HCT116 (cell line): ENCODE measurements at places on chromosomes 4 and X.

DNA sequence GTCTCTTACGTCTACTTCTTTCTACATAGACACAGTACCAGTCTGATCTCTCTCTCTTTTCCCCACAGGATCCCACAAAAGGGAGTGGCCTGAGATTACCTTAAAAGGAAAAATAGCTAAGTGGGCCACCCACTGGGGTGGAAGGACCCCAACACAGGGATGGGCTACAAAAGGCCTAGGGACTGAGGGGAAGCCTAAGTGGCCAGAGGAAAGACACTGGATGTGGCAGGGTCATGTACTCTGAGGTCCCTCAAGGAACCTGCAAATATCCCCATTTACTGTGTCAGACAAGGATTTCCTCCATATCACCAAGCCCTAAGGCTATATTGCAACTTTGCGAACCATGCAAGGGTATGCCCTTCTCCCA, 6.5 kb upstream of the PRDX4 start:
- no peak for DNase-seq

- DNase-seq = no peak
Observed at GRCh38 chr4:13349096-13349495, 135.0 kb downstream of the RAB28 start.

GRCh38 chr4:85399270-85399669, 75.7 kb upstream of the ARHGAP24 start:
- DNase-seq = no peak

- no peak for DNase-seq
Observed at GRCh38 chr4:159766241-159766640, 663.4 kb downstream of the RAPGEF2 start.

DNA sequence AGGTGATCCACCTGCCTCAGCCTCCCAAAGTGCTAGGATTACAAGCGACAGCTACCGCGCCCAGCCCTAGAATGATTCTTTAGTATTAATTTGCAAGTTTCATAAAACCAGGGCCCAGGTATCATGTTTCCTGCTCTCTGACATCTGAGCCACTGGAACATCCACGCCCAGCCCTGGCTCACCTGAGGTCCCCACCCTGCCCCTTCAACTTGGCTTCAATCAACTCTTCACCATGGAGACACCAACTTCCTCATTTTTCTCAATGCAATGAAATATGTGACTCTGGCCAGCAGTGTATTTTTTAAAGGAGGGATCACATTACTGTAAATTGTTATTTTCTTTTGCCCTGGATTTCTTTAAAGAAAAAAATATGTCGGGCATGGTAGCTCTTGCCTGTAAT, 3.9 kb downstream of the PRSS12 start:
- DNase-seq = no peak

- no peak for DNase-seq
Observed at GRCh38 chrX:24178441-24178840, 28.9 kb downstream of the ZFX start.

DNA sequence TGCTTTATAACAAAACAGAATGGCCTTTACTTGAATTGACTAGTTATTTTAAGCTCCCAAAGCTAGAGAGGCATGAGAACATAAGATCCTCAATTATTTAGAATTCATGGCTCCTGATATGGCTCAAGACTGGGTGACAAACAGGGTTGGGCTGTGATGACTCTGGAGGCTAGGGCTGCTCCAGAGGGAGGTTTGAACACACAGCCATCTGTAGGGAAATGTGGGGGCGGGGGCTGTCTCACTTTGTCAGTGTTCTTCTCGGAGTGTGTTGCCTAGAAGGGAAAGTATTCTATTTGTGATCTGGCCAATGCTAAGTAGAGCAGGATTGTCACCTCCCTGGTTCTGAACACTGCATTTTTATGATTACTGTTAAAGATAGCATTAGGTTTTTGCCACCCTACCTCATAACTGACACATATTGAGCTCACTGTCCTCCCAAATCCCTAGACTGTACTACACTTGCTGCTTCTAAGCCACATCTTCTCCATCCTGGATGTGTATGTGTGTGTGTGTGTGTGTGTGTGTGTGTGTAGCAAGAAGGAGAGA, 45.9 kb downstream of the VSIG4 start:
- DNase-seq = no peak

DNA sequence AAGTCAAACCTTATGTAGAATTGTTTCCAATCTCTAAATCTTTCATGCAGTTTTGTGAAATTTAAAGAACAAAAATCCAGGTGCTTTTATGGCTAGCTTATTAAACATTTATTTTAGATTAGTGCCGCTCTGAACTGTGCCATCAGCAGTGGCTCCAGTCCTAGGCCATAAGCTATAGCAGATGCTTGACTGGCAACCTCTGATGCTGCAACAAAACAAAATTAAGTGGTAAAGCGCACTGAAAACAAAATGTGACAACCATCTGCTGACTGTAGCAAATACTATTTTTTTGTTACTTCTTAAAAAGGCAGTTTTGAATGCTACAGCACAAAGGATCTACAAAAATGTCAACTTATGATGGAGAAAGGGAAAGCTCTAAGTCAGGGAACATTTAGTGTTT, 237.4 kb downstream of the DCLK2 start:
- DNase-seq = no peak

- DNase-seq = no peak
Observed at GRCh38 chr4:16846540-16847117, 51.8 kb downstream of the LDB2 start.

GRCh38 chrX:102958794-102959193, 21.7 kb downstream of the RAB40AL start:
- no peak for DNase-seq

DNA sequence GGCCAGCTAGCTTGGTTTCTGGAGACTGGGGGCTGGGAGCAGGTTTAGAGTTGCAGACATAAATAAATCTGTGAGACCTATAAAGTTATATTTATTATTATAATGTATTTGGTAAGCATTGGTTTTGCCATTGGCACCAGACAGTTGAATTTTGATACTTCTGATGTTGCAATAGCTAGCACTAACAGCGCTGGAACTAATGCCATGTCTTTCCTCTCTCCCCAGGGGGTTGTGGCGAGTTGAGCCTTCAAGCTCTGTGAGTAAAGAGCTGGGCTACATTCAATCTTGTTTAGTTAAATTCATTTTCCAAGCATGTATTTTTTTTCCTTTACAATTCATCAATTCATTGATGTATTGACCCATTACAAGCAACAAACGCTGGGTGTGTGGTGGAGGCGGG, 358.7 kb upstream of the NR3C2 start:
- no peak for DNase-seq

GRCh38 chr4:184757810-184758209, 23.9 kb upstream of the CENPU start:
- DNase-seq = no peak
